A549 treated with RU486 at 1 μM for 4 hours (cell line): ENCODE measurements at places on chromosomes 5 and 9. TPM values are rescaled to one million over a fixed set of nuclear protein-coding genes. Genes with fewer than 3 reads are reported as not detected.

Gene NEK6
- total RNA-seq = 55.8 to 73.4 TPM (median 62.6 TPM) in 5 replicates

Gene PTGDS
- total RNA-seq = 0.25 to 0.76 TPM (median 0.59 TPM) in 3 of 5 replicates, not detected in the others

Gene CTSV
- 10.4 to 14.9 TPM (median 12.9 TPM) in 5 replicates for total RNA-seq

Gene URM1
- 61.4 to 87.4 TPM (median 84.2 TPM) in 5 replicates for total RNA-seq

Gene F12
- total RNA-seq = 11.8 to 26.6 TPM (median 21.3 TPM) in 5 replicates

Gene TXNDC8
- not detected in 5 replicates for total RNA-seq

Gene SEC24A
- 9.0 to 16.1 TPM (median 14.7 TPM) in 5 replicates for total RNA-seq

Gene C9orf43
- 0.41 to 0.78 TPM (median 0.60 TPM) in 5 replicates for total RNA-seq

Gene ANKS6
- 15.7 to 24.8 TPM (median 20.9 TPM) in 5 replicates for total RNA-seq

Gene SHROOM1
- total RNA-seq = 6.0 to 11.4 TPM (median 9.4 TPM) in 5 replicates

Gene HACD4
- total RNA-seq = 0.53 to 1.2 TPM (median 1.0 TPM) in 5 replicates
